ENCODE measurements at places on chromosomes 3 and 15.
A peak's percentile ranks its signal among the peaks of the same experiment; 100 is the strongest.

GRCh38 chr3:171351676-171352075, 108.5 kb downstream of the TNIK start:
- DNase-seq: no peak

GRCh38 chr15:74988007-74988800, 7.2 kb upstream of the SCAMP5 start:
- no peak for DNase-seq

DNA sequence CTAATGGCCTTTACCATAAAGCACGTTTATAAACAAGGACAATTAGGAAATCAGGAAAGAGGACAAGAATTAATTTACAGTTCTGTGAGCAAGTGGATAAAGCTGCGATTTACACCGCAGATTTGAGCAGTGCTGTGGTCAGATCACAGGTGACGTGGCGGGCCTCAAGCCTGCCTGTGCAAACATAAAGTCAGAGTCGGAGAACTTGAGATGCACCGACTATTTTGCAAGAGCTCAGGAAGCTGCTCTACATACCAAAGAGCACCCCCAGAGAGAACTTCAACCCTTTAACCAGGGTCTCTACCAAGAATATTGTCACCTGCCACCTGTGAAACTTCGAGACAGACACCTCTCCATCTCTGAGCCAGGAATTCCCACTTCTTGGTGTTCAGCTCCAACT, 35.7 kb downstream of the MECOM start:
- no peak for DNase-seq

DNA sequence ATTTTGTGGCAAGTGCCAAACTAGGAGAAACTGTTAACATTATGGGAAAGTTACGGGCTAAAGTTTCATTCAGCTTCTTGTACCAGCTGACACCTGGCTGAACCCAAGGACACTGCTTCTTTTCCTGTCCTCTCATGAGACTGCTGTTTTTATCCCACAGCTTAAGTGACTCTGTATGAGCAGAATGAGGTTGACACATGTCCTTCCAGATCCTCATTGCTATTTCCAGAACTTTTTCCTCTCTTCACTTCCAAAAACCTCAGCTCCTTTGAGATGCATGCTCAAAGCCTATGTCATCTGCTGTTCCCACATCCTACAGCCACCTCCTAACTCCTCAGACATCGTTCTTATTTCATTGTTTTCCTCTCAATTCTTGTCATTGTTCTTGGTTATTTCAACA, 183.6 kb downstream of the DCLK3 start:
- DNase-seq: no peak

GRCh38 chr3:139935866-139936817, 1.2 kb downstream of the CLSTN2 start:
- DNase-seq: no peak

DNA sequence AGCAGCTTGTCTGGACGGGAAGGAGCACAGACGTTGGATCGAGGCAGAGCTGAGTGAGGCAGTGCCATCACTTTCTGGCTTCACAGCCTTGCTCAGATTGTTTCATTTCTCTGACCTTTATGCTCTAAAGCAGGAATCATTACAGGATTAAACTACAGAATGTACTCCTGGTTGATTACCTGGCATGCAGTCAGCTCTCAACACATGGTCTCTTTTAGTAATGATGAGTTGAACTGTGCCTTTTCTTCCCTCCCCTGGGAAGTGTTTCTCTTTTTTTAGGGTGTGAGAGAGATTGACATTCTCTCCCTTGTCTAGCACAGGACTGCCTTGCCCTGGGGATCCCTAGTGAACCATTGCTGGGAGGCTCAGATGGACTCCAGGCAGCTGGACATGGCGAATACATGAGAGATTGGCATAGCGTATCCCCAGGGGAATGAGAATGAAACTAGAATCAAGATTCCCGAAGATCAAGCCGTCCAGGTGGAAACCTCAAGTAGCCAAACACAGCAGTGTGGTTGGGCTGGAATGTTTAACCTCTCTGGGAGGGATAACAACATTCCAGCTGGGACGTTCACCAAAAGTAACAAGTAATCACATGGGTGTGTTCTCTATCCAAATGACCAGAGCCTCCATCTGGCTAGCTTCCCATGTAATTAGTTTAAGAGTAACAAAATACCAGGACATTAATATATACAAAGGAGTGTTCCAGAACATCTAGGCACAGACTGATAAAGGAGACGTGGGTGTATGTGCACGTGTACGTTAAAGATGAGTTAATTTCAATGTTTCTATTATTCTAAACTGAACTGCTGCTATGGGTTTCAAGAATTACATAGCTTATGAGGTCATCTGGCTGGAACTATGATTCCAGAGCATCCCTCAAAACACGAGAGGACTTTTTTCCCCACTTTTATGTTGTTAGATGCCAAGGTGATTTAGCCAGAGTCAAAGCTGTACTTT, 118.6 kb upstream of the NR2E3 start:
- DNase-seq: no peak

DNA sequence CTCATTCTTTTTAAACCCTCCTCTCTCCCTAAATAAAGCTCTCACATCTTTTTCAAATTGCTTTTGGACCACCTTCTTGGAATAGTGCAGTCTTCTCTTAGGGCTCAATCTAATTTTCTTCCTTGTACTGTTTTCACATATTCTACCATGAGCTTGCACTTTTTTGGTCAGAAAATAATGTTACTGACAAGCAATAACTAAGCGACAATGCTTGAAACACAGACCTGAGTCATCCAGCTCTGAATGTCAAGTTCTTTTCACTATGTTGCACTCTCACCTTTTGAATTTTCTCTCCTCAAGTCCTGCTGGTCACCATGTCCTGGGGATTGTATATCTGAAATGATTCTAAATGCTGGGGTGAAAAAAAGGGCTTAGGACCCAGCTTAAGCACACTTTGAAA, 8.9 kb downstream of the TNFAIP8L3 start:
- no peak for DNase-seq

GRCh38 chr15:94547711-94548110, 316.4 kb downstream of the MCTP2 start:
- no peak for DNase-seq

GRCh38 chr3:44906997-44907396, 32.6 kb downstream of the TGM4 start:
- DNase-seq: no peak

DNA sequence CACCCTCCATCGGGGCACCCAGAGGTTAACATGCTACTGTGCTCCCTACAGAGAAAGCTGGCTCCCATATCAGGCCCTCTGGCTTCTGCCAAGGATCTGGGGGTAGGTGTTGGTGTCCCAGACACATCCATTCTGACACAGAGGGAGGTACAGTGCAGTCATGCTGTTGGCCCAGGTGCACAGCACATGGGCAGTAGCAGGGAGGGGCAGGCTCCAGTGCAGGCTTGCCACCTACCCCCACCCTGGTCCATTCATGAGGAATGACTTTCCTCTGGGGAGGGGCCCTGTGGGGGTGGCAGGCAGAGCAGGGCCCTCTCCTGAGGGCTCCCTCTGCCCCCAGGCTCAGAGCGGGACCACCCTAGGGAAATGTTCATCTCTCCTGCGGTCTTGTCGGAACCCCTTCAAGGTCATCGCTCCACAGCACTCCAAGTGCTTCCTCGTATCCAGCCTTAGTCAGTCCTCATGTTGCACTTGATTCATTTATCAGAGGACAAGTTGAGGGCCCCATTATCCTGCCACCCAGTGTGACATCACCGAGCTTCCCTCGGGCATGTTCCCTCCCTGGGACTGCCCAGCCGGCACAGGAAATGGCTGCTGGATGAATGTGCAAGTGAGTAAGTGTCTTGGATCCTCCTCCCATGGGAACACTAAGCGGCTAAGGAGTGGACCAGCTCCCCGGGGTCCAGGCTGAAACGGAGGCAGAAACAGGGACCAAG, 10.0 kb downstream of the DUSP7 start:
- no peak for DNase-seq

GRCh38 chr15:79339588-79340314, 28.8 kb downstream of the TMED3 start:
- no peak for DNase-seq

- DNase-seq: no peak
These were observed 57.8 kb downstream of the EPHB3 start for GRCh38 chr3:184619369-184619768.

- DNase-seq: no peak
These were observed 31.0 kb downstream of the MEGF11 start for GRCh38 chr15:66222273-66223198.

DNA sequence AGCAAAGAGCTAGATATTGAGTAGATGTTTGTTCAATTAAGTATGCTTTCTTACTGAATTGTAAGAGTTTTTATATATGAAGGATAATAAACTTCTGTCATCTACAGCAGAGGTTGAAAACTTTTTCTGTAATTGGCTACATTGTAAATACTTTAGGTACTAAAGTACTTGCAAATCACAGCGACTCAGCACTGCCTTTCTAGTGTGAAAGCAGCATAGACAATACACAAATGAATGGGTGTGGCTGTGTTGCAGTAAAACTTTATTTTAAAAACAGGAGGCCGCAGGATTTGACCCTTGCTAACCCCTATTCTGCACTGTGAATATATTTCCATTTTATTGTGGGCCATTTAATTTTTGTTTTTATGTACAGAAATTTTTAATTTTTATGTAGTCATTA, 104.3 kb upstream of the TMC3 start:
- no peak for DNase-seq

DNA sequence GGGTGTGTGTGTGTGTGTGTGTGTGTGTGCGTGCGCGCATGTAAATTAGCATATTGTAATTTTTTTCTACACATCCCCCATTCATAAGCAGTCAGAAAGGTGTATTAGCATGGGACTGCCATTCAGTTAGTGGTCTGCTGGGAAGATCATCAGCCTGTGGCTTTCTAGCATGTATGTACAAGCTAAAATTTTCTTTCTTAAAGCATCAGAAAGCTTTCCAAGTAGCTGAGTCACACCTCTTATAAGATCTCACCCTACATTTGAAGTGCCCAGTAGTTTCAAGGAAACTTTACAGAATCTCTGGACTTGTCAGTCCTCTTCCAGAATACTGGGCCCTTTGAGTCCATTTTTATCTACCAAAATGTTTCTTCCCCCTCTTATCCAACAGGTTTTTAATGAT, 411.4 kb upstream of the TPRG1 start:
- DNase-seq: no peak

- DNase-seq: no peak
These were observed 61.8 kb downstream of the FOXB1 start for GRCh38 chr15:60065951-60066350.

GRCh38 chr3:129121016-129121791, 400 bp downstream of the RAB43 start:
- DNase-seq: peak; percentile 61

- no peak for DNase-seq
These were observed 28.1 kb upstream of the CAPN3 start for GRCh38 chr15:42331235-42331634.

GRCh38 chr15:99681990-99682389, 51.2 kb downstream of the LYSMD4 start:
- no peak for DNase-seq

DNA sequence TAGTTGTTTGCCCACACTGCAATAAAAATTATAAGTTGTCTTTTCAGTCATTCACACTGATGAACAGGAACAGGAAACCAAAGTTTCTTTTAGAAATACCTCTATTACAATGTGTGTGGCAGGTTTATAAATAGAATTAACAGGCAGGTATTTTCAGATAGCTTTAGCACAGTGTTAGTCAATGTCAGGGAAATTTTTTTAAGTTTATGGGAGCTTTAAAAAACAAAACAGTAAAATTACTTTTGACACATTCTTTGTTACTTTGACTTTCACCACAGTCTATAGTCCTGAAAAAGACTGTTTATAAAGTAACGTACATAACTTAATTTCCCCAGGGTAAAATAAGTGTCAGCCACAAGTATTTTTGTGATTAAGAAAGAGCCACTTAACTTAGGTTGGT, 38.1 kb downstream of the SERPINI1 start:
- DNase-seq: no peak

DNA sequence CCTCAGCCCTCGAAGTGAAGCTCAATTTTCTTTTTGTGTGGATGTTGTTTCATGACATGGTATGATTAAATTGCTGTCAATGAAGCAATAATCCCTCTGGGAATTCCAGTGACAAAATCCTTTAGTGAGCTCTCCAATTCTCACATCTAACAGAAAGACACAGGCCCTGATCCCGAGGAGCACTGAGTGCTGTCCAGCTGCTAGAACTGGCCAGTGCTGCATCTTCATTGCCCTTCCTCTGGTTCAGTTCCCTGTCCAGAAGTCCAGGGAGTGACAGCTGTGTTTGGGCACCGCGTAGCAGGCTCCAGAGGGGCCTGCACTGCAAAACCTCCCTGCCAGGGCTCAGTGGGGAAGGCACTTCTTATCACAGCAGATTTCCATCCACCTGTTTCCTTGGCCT, 516.8 kb upstream of the ATP11B start:
- DNase-seq: no peak

DNA sequence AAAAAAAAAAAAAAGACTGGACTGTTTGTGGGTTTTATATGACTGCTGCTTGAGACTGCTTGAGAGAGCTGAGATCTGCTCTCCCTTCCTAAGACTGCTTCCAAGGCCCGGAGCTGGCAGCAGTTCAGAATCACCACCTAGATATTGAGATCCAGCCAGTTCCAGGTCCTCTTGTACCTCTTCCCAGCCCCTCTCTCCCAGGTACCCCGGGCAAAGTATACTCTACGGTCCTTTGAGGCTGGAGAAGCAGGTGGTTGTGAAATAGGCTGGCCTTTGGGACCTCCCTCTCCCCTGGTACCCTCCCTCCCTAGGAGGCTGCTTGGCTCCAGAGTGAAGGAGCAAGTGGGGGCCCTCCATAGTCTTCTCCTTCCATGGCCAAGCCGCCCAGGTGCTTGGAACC, 12.6 kb upstream of the BAHD1 start:
- DNase-seq: no peak

- DNase-seq: no peak
These were observed 156.9 kb downstream of the ZNF621 start for GRCh38 chr3:40681658-40682055.

GRCh38 chr3:48596157-48596556, 1.0 kb upstream of the COL7A1 start:
- DNase-seq: no peak

DNA sequence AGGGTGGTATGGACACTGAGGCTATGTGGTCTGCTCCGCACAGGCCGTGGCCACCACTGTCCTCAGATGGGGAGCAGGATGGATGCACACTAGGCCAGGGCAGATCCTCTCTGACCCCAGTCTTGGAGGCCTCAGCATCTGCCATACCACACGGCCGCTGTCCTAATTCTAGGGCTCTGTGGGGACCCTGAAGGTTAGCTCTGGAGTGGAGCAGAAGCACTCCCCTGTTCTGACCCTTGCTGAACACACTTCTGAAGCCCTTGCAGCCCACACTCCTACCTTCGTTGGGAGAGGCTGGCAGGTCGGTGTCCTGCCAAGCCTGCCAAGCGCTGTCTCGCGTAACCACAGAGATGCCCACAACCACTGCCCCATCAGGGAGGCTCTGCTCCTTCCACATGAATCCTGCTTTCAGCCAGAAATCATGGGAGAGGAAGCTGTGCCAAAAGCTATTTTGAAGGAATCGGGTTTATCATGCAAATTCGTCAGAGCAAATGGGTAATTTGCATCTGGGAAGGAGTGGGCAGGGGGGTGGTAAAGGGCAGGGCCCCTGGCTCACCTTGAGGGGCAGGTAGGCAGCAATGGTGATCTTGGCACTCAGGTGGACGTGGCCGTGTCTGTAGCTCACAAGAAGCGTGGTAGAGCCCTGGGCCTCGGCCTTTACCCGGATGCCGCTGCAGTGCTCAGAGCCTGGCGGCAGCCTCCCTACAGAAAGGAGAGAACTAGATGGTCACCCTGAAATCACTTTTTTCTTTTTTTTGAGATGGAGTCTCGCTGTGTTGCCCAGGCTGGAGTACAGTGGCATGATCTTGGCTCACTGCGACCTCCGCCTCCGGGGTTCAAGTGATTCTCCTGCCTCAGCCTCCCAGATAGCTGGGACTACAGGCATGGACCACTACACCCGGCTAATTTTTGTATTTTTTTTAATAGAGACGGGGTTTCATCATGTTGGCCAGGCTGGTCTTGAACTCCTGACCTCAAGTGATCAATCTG, 54.4 kb downstream of the NUP210 start:
- DNase-seq: no peak
